Retina (tissue), 1 donor: ENCODE measurements at places on chromosomes 2 and 18.

DNA sequence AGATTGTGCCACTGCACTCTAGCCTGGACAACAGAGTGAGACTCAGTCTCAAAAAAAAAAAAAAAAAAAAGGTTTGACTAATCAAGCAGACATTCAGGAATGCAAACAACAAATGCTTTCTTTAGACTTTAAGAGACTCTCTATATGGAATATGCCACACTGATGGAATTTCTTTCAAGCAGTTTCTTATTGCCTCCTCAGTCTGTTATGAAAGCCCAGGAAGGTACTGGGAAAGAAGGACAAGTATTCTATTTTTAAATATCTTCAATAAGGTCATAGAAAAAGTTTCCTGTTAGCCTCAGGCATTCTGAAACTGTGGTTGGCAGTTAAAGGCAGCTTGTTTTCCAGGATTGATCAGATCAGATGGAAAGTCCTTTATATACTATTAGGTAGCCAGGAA, 241.6 kb downstream of the PIK3C3 start:
- no peak for DNase-seq

DNA sequence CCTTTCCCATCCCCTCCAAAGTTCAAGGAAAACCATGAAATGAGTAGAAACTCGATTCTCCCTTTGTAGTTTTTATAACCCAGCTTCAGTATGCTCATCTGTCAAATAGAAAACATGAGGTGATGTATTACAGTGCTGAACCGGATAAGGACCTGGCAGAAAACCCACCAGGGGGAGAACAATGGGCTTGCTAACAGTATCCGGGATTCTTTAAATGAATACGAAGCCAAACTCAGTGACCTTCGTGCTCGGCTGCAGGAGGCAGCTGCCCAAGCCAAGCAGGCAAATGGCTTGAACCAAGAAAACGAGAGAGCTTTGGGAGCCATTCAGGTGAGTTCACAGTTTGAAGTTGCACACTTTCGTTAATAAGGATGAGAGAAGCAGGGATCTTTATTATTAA, 113.6 kb upstream of the TTC39C start:
- no peak for DNase-seq

DNA sequence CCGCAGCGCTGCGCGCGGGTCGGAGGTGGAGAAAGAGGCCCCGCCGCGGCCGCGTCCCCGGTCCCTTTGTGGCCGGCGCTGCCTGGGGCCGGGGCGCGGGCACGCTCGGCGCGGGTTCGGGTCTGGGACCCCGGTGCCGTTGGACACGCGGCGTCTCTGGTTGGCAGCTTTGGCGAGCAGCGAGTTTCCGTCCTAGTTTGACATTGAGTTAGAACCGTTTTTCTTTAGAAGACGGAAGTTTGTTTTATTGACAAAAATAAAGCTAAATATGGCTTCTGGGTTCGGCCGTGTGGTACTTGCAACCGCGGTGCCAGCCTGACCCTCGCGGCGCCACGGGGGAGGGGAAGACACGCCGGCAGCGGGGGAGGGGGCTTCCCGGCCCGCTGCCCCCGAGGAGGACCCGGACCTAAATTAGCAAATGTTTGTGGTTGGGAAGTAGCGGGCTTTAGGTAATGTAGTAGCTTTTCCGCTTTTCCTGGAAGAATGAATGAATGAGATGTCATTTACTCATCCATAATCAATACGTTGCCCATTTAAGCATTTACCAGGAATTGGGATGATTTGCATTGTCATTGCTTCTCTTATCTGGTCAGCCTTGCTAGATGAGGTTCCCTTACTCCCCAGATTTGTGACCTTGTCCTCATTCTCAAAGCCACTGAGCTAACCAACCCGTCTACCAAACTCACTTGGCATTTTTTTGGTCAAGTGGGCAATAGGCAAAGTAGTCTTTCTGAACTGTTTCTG, 530 bp downstream of the GALNT1 start:
- DNase-seq = peak; percentile 81

DNA sequence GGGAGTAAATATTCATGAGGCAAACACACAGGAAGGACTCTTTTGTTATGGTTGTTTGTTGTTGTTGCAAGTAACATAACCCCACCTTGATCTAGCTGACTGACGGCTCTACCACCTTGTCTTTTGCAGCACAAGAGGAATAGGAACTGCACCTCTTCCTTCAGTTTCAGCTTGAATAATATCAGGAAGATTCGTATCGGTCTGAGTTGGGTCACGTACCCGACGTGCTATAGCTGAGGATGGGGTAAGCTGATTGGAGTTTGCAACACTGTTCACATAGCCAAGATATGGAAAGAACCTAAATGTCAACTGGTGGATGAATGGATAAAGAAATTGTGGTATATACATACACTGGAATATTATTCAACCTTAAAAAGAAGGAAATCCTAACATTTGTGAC, 14.5 kb upstream of the IL1RN start:
- no peak for DNase-seq

DNA sequence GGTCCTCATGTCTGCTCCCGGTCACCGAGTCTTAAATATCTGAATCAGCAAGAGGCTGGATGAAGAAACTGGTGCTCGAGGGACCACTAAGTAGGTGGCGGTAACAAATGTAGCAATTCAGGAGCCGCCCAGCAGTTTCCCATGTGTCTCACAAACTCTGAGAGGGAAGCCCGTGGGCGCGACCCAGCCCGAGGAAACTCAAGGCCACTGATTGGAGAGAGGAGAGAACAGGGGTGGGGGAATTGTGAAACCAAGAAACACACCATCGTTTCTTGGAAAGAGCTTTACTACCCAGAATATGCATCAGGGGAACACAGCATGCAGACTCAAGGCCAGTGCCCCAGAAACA, 10.8 kb downstream of the MLPH start:
- no peak for DNase-seq

DNA sequence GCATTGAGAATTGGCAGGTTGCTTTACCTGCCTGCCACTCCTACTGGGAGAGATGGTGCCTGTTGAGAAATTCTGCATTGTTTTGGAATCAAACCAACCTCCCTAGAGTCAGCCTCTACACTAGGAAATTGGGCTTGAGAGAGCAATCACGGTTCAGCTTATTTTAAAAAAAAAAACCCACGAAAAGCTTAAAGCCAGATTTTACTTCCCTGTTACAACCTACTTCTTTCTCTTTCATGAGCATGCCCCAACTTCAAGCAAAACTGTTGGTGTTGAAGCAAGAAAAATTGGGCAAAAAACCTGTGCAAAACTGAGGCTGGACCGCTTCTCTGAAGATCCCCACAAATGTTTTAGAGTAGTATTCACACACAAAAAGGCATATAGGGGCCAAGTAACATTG, 134.6 kb upstream of the ZEB2 start:
- no peak for DNase-seq

GRCh38 chr2:172182624-172183023, 79.9 kb upstream of the DLX2 start:
- DNase-seq = no peak

DNA sequence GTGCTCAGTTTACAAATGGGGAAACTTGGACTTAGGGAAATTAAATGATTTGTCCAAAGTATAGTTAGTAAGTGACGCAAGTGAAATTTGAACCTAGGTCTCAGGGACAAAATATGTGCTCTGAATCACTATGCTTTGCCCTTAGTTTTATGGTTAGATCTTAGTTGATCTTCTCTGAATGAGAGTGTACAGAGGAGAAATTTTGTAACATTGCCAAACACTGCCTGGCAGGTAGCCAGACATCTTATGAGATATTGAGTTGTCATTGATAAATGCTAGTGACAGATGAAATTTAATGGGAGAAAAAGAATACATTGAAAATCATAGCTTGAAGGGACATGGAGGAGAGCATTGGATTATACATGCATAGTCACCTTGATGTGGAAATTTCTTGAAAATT, 91.4 kb downstream of the GALNT1 start:
- DNase-seq = no peak

GRCh38 chr2:187050409-187050998, 201.5 kb upstream of the ZSWIM2 start:
- no peak for DNase-seq

GRCh38 chr2:135510577-135510976, 20.4 kb downstream of the ZRANB3 start:
- no peak for DNase-seq

GRCh38 chr2:232633413-232634205, at the start of gene EFHD1:
Gene EFHD1 (plus strand): TSS chr2:232633604. CDS start chr2:232633705, 101 bp downstream.
- DNase-seq = peak; percentile 88

GRCh38 chr2:47405757-47406156, 2.8 kb downstream of the MSH2 start:
- no peak for DNase-seq

- no peak for DNase-seq
Observed at GRCh38 chr2:45585267-45585861, 25.7 kb downstream of the SRBD1 start.

DNA sequence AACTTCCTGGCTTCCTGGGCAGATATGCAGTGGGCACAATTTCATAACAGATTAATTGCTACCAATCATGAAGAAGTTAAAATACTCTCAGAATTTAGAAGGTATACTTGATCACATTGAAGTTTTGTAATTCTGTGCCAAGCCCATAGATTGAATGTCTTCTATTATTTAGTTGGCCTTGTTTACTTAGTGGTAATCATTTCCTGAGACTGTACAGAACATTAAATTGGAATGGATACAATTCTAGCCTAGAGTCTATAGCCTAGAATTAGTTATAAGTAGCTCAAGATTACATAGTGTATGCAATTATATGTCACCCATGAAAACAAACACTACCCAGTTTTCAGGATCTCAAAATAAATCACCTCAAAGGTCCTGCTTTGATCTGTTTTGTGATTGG, 615.8 kb downstream of the XIRP2 start:
- no peak for DNase-seq
